ENCODE measurements at places on chromosomes 11 and 22. TPM values are rescaled to one million over a fixed set of nuclear protein-coding genes. Genes with fewer than 3 reads are reported as not detected.

- H3K4me3 ChIP-seq: no peak overlapping the region
- no peaks in the 10 kb centered on the region for H3K36me3 ChIP-seq
- DNase-seq: no peak
- H3K4me1 ChIP-seq: no peaks in the 10 kb centered on the region
Observed at GRCh38 chr22:27192135-27192829, 534.9 kb downstream of the MIAT start.

GRCh38 chr22:20418211-20418788 lies 19.3 kb downstream of the SCARF2 start:
- peak overlapping the region; percentile 51 for H3K27ac ChIP-seq
- peak; percentile 77 for DNase-seq
- peaks cover 13% of the 10 kb centered on the region for H3K4me1 ChIP-seq
- no peaks in the 10 kb centered on the region for H3K27me3 ChIP-seq
- H3K36me3 ChIP-seq: no peaks in the 10 kb centered on the region

Gene PPP2R5B
- total RNA-seq: 21.5 TPM

DNA sequence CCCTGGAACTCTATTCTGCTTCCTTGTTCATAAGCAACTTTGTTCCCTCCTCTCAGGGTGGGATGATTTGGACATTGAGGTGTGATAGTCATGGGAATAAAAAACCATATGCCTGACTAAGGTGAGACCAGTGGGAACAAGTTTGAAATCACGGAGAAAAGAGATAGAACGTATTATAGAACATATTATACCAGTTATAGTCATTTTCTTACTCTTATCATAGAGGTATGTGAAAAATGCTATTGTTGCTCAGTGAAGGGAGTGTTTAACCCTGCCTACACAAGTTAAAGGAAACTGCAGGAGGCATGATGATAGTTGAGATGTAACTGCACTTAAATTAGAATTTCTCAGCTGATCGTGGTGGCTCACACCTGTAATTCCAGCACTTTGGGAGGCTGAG lies 15.5 kb downstream of the OR6Q1 start:
- H3K27ac ChIP-seq: no peak overlapping the region
- no peak for DNase-seq
- no peaks in the 10 kb centered on the region for H3K27me3 ChIP-seq
- no peaks in the 10 kb centered on the region for H3K36me3 ChIP-seq

DNA sequence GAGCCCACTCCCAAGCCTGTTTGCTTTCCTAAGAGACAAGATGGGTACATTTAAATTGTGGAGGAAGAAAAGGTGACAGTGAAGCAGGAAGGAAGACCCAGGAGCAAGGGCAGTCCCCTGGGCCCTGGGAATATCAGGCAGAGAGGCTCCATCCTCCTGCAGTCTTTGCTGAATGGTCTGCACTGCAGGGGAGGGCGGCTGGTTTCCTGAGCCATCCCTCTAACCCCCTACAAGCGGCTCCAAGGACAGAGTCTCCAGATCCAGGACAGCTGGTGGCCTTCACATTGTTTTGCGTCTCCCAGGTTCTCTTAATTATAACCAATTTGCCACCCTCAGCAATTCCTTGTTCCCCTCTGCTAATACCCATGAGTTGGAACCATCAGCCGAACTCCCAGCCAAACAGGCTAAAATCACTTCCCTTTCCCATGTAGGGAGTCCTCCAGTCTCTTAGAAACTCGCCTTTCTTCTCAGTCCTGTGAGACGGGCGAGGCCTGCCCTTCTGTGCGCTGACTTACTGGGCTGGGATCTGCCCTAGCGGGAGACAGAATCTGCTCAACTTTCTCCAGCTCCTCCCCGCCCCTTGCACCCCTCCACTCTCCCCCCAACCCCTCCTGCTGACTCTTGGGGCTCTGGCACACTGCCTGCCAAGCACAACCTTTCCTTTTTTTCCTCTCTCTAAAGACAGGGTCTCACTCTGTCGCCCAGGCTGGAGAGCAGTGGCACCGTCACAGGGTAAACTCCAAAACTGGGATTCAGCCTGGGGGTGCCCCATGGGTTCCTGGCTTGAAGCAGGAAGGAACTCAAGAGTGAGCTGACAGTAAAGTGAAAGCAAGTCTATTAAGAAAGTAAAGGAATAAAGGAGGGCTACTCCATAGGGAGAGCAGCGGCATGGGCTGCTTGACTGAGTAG lies 53.4 kb upstream of the EMID1 start:
- no peak overlapping the region for H3K4me3 ChIP-seq
- H3K27ac ChIP-seq: peak overlapping the region; percentile 62
- H3K36me3 ChIP-seq: no peaks in the 10 kb centered on the region
- no peaks in the 10 kb centered on the region for H3K27me3 ChIP-seq
- peak; percentile 64 for DNase-seq

Gene SLC22A12
- not detected for total RNA-seq

Gene TRIM34
- 3.8 TPM for total RNA-seq

Measured in right atrium auricular region (tissue), 2 donors.